Activated B cell treated with CpG ODN at 0.5 μM for 24 hours (primary cell): ENCODE measurements at places on chromosomes 11 and 22.

GRCh38 chr11:130614591-130614990, 166.1 kb downstream of the ADAMTS15 start:
- DNase-seq, result no peak

DNA sequence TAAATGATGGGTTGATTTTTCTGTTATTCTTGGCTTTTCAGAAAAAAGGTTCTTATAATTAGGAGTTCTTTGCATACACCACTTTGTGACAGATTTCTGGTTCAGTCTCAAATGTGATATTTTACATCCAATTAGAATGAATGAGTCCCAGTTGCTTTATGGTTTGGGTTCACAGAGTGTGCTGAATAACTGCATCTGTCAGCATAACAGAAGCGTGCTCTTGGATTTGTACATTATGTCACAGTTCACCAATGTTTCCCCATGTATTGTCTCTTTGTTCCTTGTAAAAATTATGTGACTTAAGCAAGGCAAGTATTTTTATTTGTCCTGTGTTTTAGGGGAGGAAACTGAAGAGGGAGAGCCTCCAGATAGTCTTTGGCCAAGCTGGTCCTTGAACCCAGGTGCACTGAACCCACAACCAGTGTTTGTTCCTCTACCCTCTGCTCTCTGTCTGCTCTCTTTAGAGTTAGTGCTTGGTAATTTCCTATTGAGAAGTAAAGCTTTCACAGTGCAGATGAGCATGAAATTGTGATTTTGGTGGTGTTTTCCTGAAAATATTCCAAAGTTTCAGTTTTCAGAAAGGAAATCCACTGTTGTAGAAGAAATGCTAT, 107.5 kb downstream of the TBC1D22A start:
- DNase-seq, result no peak

DNA sequence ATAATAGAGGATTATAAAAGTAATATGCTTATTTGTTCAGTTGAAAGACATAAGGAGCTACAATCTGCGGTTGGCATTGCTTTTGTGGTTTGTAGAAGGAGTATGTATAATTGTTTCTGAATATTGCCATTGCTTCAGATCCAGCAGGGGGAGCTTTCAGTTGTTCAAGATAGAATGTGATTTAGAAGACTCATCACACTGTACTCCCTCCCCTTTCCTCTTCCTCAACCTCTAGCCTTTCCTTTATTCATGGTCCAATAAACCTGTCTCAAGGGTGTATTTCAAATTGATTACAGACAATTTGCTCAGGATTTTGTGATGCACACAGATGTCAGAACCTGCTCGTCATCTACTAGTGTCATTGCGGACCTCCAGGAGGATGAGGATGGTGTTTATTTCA, 9.8 kb downstream of the PRMT3 start:
- no peak for DNase-seq

GRCh38 chr11:33227578-33228261, 29.5 kb upstream of the HIPK3 start:
- DNase-seq, result no peak

GRCh38 chr22:36321797-36322601, 65.8 kb downstream of the MYH9 start:
- DNase-seq, result no peak

DNA sequence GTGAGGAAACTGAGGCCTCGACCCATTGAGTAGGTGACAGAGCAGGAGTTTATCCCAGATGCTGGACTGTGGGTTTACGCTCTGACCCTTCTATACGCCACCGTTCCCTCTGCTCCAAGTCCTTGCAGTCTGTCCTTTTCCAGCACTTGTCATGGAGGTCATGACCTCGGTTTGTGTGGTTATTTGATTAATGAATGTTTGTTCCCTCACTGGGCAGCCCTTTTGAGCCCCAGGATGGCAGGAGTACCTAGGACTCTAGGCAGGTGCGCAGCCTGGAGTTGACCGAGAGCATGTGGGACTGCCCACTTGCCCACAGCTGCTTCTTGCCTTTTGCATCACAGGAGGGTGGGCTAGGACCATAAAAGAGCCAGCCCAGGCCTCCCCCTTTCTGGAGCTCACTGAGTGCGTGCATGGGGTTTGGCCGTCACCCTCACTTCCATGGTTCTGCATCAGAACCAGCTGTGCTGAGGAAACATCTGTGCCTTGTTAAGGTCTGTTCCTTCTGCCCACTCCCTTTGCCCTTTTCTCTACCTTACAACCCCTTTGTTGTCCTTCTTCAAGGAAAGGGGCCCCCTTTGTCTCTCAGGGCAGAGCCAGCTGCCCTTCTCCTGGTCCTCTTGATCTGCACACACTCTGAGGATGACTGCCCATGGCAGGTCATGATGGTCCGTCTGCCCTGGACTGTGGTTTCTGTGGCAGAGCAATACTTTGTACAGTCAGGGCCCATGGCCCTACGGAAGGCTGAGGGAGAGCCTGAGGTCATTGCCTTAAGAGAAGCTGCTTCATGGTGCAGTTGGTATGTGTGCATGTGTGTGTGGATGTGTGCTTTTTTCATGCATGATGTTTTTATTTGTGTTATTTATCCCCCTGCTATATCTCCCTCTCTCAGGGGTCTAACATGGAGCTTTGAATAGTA, 38.2 kb downstream of the BMAL1 start:
- DNase-seq, result no peak

DNA sequence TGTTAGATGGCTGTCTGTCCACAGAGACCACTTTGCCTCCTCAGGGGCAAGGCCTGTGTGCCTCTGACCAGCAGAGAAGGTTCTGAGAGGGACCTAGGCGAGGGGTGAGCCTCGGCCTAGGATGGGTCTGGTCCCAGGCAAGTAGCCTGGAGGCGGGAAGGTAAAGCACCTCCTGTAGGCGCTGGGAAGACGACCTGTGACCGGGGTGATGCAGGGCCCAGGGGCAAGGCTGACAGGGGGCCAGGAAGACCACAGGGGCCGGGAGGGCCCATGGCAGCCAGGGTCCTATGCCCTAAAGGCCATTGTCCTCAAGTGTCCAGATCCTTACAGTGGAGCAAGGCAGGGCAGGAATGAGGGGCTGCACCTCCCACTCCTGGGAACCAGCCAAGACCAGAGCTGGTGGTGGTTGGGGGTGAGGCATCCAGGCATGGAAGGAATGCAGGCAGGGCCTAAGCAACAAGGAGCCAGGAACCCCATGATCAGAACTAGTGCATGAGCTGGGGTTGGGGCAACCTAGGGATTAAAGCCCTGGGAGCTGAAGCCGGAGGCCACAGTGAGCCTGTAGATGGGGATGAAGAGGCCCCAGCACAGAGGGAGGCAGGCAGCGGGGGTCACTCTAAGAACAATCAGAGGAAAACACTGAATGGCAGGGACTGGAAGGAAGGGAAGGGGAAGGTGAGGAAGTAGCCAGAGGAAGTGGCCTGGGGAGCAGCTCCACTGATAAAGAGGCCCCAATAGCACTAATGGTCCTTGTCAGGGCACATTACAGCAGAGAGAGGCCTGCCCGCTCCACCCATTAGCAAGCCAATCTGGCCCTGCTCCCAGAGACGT, 32.9 kb upstream of the KLHL35 start:
- no peak for DNase-seq

- no peak for DNase-seq
Observed at GRCh38 chr11:94528551-94528950, 15.2 kb upstream of the FUT4 start.

GRCh38 chr11:44825058-44825785, 98.5 kb downstream of the TSPAN18 start:
- no peak for DNase-seq

GRCh38 chr22:42072606-42073330, 1.3 kb upstream of the PHETA2 start:
- no peak for DNase-seq

DNA sequence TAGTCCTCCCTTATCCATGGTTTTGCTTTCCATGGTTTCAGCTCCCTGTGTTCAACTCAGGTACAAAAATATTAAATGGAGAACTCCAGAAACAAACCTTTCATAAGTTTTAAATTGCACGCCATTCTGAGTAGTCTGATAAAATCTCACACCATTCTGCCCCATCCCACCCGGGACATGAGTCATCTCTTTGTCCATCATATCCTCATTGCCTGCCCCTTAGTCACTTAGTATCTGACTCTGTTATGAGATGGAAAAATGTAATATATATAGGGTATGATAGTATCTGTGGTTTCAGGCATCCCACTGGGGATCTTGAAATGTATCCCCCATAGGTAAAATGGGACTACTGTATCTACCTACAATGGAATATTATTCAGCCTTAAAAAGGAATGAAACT, 35.5 kb upstream of the FGF3 start:
- no peak for DNase-seq

GRCh38 chr22:38240734-38241252, 32.0 kb downstream of the TMEM184B start:
- no peak for DNase-seq

GRCh38 chr11:12001186-12001585, 7.2 kb downstream of the DKK3 start:
- no peak for DNase-seq

DNA sequence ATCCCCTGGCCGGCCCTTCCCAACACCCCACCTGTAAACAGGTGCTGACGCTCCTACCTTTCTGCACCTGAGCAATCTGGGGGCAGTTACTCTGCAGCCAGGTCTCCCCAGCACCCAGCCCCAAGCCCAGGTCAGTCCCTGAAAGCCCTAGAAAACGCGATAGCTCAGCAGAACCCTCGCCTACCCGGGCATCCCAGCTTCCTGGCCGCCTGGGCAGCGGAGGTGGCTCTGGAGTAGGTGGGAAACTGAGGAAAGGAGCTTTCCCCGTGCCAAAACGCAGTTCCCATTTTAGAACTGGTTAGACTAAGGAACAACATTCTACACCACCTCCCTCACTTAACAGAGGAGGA, 445 bp downstream of the SYTL2 start:
- DNase-seq, result no peak

- no peak for DNase-seq
Observed at GRCh38 chr11:88404932-88405710, 67.6 kb upstream of the CTSC start.

GRCh38 chr11:127454856-127455255, 454.3 kb upstream of the KIRREL3 start:
- no peak for DNase-seq

GRCh38 chr22:29480512-29481264, 670 bp downstream of the NEFH start:
- DNase-seq, result no peak

DNA sequence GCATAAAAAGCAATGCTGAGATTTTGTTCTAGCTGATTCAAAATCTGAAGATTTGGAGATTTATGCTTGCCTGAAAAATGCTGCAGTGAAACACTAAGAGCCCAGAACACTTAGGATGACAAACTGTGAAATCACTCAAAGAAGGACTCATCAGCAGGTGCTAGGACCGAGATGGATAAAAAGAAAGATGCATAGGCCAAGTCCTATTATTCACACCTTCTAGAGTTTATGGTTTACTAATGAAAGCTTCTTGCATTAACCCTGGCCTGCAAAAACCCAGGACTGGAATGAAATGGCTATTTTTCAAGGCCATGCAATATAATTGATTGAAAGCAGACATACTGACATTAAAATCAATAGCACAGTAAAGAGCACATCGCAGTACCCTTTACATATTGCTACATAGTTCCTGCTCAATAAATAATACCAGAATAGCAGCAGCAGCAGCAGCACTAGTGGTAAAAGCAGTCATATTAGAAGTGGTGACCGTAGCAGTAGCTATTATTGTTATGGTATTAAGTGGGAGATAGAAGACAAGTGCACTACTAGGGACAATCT, 161.7 kb downstream of the RAB38 start:
- DNase-seq, result no peak

GRCh38 chr11:44286268-44286880, 23.6 kb downstream of the ALX4 start:
- peak; percentile 55 for DNase-seq

- no peak for DNase-seq
Observed at GRCh38 chr22:30422481-30423300, 2.9 kb upstream of the MTFP1 start.

- DNase-seq, result no peak
Observed at GRCh38 chr11:126317756-126318573, 14.1 kb downstream of the DCPS start.

DNA sequence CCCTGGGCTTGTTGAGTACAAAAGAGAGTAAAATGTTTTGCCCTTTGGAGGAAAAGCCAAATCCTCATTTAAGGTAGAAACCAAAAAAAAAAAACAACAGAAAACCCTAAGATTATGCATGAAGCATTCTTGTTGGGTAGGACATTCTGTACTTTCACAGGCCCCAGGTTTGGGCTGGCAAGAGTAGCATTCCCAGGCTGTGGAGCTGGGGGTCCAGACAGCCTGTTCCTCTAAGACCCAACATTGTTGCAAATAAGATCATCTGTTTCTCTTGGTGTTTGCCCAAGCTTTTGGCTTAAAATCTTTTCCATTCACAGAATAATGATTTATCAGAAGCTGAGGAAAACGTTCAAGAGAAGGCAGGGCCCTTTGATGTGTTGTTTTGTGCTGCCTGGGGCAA, 123.8 kb downstream of the MICAL2 start:
- DNase-seq, result no peak

DNA sequence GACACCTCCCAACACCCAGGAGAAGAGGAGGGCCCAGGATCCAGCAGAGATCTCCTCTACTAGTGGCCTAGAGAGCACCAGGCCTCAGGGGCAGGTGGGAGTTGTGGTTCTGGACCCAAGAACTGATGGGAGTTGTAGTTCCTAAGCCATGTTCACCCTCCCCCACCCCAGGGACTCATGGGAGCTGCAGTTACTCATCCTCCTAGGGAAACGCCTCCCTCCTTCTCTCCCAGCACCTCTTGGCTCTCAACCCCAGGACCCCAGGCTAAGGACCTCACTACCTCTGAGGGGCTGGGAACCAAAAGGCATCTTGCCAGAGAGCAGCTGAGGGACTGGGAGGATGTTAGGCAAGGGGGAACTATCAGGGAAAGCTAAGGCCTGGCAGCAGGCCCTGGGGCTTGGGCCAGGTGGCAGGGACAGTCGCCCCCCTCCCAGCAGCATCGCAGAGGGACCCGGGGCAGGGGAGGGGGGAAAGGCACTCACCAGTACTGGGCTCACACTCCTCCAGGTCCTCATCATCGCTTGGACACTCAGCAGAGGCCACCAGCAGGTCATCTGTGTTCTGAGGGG, 28.9 kb downstream of the SLC22A12 start:
- DNase-seq, result no peak

DNA sequence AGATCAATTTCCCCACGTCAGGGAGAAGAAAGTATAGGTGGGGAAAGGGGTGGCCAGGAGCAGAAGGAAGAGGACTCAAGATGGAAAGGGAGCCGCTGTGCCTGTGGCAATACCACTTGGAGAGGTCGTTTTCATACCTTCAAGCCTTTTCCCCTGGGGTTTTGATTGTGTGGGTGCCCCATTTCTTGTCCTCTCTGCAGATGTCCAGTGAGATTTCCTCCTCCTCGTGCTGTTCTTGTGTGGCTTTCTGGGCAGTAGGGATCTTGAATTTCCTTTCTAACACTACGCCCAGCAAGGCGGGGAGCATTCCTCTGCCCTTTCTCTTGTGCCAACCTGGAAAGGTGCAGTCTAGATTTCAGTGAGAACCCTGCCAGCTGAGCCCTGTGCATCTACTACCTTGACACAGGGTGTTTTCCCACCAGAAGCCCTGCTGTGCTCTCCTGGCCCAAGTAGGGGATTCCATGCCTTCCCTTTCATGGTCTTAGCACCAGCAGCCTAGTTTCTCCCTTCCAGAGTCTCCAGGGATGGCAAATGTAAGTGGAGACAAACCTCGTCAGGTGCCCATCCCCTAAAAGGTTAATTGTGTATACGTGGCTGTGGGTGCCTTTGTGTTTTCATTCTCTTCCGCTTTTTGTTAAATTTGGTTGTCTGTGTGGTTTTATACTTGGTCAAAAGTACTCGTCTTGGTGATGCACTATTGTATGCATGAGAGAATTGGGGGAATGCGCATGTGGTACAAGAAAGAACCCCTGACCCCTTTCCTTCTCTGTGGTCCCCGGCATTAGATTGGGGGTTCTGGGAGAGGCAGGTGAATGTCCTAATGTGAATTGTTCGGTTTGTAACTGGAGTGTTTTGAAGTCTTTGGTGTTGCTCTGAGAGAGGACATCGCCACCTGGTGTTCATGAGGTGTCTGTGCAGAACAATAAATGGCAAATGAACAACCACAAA, 71.4 kb upstream of the MPEG1 start:
- DNase-seq, result peak; percentile 55
